Stimulated activated CD4-positive, alpha-beta T cell treated with anti-CD3 and anti-CD28 coated beads, Interleukin-2, amount 100 ng/mL, for 24 hours (primary cell): ENCODE measurements at places on chromosomes 6 and 20.

DNA sequence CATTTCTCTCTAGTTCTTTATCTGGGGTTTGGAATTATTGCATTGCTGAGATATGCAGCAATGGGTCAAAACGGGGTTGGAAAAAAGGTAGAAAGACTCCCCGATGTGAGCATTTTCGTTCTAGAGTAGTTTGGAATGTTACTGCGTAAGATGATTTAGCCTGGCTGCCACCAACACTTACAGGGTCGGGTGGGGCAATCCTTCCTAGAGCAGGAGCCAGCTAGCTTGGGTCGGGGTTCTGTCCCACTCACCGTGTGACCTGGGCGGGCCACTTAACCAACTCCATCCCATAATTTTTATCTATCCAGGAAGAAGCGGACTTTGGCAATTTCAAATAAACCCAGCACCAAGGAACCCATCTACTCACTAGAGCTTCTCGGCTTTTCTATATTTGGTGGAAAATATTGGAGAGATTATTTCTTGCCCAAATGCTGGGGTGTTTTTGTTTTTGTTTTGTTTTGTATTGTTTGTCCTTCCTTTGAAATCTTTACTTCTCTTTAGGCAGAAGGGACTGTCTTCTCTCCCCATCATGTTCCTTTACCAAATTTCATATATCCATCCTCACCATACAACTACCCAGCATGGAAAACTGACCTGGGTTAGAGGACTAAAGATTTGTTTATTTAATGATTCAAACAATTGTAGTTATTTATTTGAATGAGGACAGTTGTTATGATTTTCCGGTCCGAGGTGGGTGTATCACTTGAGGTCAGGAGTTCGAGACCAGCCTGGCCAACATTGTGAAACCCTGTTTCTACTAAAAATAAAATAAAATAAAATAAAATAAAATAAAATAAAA is 72.4 kb downstream of the GPX5 start:
- no peak for DNase-seq

GRCh38 chr20:13941031-13941430 is 49.4 kb downstream of the SEL1L2 start:
- DNase-seq: no peak

DNA sequence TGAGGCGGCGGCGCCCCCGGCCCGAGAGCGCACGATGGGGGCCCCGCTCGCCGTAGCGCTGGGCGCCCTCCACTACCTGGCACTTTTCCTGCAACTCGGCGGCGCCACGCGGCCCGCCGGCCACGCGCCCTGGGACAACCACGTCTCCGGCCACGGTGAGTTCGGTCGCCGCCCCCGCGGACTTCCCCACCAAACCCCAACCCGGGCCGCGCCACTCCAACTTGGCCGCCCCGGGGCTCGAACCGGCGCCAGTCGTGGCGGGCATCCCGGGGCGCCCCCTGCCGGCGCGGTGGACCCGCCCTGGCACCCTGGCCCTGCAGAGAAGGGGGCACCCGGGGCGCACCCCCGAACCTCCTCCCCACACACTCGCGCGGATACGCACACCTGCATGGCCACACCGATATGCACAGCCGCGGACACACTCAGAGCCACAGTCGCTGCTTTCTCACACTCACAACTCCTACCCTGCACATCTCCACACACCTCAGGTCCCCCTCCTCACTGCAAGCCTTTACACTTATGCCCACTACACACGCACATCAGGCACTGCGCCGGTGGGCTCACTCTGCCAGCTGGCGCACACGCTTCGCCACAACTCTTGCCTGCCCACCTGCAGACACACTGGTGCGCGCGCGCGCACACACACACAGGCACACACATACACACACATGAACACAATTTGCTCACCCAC is 535 bp downstream of the VSTM2L start:
- DNase-seq: no peak

DNA sequence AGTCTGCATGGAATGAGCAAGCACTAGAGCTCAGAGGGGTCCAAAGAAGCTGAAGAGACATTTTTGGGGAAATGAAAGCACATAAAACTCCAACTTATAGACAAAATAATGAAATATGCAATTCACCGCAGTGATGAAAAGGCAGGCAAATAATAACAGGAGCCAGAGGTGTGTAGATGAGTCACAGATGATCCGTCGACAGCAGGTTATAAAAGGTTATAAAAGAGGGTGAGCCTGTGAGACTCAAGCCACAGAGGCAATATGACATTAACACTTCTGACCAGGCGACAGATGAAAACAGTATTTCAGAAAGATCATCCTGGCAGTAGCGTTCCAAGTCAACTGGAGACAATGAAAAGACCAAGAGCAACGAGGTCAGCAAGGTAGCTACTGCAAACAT is 35.8 kb upstream of the ANKRD60 start:
- no peak for DNase-seq

GRCh38 chr6:116779573-116780164 is 14.2 kb upstream of the FAM162B start:
- DNase-seq: no peak

DNA sequence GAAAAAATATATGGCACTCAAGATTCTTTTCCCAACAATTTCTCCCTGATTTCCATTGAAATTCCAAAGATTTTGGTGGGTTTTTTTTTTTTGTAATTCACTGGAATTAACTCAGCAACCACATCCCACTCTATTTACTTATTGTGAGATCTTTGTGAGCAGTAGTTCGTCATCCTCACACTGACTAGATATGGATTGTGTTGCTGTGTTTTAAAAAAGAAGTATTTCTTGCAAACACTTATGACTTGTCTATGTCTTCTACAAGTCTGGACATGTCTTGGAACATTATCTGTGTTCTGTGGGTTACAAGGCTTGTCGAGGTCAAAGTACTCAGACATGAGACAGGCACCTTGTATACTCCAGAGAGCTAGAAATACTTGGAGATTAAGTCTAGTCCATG is 7.3 kb upstream of the TENT5A start:
- DNase-seq: no peak

- no peak for DNase-seq
These were observed 149.5 kb upstream of the SULF2 start for GRCh38 chr20:47934761-47935160.

DNA sequence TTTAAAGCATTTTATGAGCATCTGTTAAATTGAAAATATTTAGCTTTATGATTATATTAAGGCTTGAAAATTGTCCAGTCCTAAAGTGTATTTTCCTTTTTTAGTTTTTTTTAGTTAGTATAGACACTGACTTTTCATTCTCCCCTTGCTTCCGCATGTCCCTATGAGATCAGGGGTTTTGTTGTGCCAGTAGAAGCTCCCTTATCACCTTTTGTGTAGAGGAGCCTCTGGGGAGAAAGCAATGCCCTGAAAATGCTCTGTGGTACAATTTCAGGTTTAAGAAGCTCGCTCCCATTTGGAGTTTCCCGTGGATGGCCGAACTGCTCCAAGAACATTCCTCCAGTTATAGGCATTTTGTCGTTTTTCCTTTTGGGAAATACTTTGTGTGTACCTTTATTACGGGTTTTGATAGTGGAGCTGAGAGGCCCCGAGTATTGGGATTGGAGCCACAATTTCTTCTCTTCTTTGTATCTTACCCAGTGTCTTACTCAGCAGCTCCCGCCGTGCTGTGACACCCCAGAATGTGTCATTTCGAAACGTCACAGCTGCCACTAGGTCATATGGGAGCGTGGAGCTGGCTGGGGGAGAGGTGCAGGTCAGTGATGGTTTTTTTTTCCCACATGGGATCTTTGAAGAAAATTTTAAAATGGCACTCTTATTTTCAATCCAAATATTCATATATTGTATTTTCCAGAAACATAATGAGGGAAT is 49.9 kb downstream of the RPRD1B start:
- DNase-seq: no peak

DNA sequence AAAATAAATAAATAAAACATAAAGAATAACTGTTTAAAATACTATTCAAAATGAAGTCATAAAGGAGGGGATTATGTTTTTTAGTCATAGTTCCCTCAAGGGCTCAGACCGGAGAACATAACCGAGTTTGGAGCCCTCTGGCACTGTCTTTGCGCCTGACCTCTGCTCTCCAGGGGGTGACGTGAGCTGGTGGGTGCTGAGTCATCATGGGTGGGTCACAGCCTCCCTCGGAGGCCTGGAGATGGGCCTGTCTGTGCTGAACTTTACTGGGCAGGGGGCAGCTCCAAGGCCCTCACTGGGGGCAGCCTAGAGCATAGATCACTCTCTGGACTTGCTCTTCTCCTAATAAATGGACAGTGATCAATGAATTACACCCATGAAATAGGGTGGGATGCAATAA is 3.1 kb upstream of the MAVS start:
- no peak for DNase-seq

GRCh38 chr6:148116001-148116400 is 226.6 kb upstream of the SASH1 start:
- DNase-seq: no peak
